SK-MEL-5 (cell line): ENCODE measurements at places on chromosomes 12 and 14. TPM values are rescaled to one million over a fixed set of nuclear protein-coding genes. Genes with fewer than 3 reads are reported as not detected.

DNA sequence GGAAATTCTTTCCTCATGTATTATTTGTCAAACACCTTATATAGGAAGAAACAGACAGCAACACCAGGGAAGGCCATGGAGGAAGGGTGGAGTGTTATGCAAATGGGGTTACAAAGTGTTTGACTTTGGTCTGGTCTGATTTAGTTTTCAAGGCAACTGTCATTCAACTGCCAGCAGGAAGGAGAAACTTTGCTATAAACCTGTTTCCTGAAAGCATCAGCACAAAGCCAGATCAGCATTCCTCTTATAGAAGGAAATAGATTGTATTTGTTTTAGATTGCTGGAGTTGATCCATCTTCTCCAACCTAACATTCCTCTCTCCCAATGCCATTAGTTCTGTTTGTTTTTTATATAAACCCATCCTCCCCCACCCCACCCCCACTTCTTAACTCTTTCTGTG is 65.7 kb downstream of the STAB2 start:
- no peak for DNase-seq

- DNase-seq, result no peak
Measured at GRCh38 chr12:32843528-32844095, 53.0 kb downstream of the PKP2 start.

- DNase-seq, result no peak
Measured at GRCh38 chr12:66742508-66743367, 63.9 kb upstream of the GRIP1 start.

DNA sequence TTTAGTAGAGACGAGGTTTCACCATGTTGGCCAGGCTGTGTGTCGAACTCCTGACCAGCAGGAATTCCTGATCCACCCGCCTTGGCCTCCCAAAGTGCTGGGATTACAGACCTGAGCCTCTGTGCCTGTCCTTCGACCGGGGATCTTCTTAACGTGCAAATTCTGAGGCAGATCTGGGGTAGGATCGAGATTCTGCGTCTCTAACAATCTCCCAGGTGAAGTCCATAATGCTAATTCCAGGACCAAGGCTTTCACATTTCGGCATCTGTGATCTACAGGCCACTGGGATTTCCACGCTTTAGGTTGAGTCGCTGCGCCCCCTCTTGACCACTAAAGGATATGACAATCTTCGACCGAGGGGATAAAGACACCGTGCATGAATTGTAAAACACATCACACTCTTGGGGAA is 24.8 kb downstream of the FOS start:
- peak; percentile 77 for DNase-seq

DNA sequence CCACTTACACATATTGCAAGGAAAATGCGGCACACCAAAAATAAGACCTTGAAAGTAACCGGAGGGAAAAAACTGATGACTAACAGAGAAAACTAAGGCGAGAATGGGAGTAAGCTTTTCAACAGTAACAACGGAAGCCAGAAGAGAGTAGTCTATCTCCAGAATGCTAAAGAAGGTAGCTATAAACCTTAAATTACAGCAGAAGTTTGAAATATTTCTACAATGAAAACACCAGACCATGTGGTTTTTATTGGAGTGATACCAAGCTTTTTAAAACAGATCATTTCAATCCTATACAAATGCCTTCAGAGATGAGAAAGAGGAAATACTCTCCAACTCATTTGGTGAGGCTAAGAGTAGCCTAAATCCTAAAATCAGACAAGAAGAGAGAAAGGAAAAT is 209.5 kb downstream of the ANO6 start:
- no peak for DNase-seq

DNA sequence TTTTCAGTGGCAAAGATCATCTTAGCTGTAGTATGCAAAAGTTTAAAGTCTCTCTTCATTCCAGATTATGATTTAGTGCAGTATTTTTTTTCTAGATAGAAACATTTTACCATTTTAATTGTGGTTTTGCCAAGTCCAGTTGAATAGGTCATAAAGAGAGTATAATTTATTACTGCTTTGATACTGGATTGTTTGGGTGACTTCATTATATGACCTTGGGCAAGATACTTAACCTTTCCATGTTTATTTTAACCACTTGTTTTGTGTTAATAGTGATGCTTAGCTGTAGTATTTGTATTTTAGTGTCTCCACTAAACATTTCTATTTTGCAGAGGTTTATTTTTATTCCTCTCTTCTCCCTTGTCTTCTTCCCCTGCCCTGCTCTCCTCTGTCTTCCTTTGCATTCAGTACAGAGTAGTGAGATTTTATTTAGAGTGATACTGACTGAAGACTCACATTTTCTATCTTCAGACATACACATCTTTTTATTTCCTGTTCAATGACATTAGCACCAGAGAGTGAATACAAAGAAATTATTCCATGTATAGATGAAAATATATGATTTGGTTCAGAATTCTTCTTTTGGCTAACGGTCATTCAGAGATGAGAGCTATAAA is 215.2 kb downstream of the ERC1 start:
- DNase-seq, result no peak

GRCh38 chr14:45070215-45070614 is 13.7 kb upstream of the PRPF39 start:
- DNase-seq, result no peak

- DNase-seq, result peak; percentile 50
Measured at GRCh38 chr12:25293653-25294052, 42.9 kb upstream of the KRAS start.

DNA sequence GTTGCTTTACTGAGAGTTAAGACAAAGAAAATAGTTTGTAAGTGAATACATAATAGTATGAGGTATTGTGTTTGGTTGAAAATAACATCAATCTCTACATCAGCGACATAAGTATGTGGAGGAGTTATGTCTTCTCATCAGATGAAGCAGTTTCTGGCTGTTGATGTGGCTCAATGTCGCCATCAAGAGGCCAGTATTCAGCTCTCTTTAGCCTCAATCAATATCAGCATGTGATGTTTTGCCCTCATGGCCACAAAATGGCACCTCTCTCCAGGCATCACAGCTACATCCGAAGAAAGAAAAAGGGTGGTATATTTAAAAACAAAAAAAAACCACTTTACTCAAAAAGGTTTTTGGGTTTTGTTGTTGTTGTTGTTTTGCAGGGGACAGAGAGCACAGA is 302.3 kb upstream of the TMEM132C start:
- DNase-seq, result peak; percentile 54

DNA sequence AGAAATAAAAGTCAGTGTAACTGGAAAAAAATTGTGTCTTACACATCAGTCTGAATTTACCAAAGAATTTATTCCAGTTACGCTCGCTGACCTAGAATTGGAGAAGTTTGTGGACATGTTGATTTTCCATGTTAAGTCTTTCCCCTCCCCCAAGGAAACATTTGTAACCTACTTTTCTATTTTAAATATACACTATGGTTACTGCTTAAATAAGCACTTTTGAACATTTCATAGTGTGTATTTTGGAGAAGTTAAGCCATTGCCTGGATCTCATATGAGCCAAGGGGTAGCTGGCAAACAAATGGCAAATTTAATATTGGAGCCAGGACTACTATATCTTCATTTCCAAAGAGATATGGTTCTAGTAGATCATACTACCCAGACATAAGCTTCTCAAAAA is 42.9 kb upstream of the NT5DC3 start:
- no peak for DNase-seq

DNA sequence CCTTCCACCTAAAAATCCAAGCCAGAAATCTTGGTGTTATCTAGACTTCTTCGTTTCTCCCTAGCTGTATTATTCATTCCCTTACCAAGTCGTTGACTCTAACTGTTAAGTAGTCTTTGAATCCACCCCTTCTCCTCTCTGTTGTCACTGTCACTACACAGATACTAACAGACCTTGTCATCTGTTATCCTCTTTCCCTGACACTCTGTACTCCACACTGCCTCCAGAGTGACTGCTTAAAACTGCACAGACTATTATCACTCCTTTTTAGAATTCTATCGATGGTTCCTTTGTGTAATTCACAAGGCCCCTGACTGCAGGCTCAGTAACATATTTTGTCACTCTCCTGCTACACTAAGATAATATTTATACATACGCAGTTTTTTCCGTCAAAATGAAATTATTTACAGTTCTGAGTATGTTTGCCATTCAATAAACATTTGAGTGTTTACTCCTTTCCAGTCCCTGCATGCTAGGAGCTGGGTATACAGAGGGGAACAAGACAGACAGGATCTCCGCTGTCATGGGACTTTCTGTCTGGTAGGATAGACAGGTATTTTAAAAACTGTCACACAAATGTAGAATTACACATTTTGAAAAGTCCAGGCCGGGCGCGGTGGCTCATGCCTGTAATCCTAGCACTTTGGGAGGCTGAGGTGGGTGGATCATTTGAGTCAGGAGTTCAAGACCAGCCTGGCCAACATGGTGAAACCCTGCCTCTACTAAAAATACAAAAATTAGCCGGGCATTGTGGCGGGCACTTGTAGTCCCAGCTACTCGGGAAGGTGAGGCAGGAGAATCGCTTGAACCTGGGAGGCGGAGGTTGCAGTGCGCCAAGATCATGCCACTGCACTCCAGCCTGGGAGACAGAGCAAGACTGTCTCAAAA is 3.8 kb downstream of the MARS1 start:
- DNase-seq, result peak; percentile 50

DNA sequence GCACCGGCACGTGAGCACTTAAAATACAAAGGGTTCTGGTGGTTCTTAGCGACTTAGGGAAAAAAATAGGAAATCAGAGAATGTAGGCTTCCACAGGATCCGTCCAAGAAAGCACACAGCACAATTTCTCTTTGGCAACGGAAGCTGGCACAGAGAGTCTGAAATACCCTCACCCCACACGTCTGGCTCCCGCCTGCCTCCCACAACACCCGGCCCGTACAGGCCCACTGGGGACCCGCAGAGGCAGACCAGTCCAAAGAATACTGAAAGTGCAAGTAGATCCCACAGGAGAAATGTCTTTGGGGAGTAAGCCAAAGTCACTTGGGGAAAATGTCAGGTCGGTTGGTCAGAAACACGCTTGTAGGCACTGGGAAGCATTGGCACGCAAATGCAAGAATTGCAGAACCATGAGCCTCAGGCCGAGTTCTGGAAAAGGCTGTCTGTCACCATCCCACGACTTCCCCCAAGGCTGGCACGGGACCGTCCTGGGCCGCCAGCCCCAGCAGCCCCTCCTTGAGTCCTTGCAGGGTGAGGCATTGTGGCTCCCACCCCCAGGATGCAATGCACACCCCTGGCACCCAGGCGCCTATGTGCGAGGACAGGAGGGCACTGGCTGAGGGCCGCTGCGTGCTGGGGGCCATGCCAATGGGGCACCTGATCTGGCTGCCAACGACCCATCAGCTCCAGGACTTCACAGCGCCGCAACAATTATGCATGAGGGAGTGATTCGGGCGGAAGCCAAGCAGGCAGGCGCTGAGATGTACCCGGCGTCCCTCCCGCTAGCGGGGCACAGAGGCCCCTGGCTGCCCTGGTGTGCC is 29.7 kb downstream of the CHGA start:
- no peak for DNase-seq

- DNase-seq, result no peak
Measured at GRCh38 chr14:69685218-69685616, 73.8 kb downstream of the SUSD6 start.

DNA sequence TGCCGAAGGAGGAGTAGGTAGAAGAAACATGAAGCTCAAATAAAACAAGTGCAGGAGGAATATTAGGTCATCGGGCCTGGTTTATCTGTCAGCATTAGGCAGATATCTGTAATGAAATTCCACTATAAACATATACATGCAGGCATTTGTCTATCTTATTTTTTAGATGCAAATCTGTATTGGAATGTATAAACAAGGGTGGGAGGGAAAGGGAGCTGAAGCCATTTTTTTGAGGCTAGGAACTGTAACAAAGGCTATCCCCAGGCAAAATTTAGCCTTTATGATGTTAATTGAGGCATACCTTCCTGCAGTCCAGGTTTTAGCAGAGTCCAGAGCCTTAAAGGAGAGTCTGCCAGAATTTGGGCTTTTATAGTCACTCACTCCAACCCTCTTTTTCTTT is 72.5 kb downstream of the PHLDA1 start:
- DNase-seq, result no peak

- DNase-seq, result no peak
Measured at GRCh38 chr14:71117839-71118743, 210.8 kb downstream of the PCNX1 start.

- DNase-seq, result no peak
Measured at GRCh38 chr12:64691795-64692583, 67.2 kb downstream of the GNS start.

- DNase-seq, result no peak
Measured at GRCh38 chr14:97705976-97706375, 908.8 kb downstream of the VRK1 start.

- DNase-seq, result no peak
Measured at GRCh38 chr14:42323426-42323825, 716.8 kb downstream of the LRFN5 start.

GRCh38 chr14:104925214-104925854 is 655 bp downstream of the PLD4 start:
- DNase-seq, result no peak

GRCh38 chr14:103719751-103720150 is 4.1 kb downstream of the ZFYVE21 start:
- DNase-seq, result no peak

DNA sequence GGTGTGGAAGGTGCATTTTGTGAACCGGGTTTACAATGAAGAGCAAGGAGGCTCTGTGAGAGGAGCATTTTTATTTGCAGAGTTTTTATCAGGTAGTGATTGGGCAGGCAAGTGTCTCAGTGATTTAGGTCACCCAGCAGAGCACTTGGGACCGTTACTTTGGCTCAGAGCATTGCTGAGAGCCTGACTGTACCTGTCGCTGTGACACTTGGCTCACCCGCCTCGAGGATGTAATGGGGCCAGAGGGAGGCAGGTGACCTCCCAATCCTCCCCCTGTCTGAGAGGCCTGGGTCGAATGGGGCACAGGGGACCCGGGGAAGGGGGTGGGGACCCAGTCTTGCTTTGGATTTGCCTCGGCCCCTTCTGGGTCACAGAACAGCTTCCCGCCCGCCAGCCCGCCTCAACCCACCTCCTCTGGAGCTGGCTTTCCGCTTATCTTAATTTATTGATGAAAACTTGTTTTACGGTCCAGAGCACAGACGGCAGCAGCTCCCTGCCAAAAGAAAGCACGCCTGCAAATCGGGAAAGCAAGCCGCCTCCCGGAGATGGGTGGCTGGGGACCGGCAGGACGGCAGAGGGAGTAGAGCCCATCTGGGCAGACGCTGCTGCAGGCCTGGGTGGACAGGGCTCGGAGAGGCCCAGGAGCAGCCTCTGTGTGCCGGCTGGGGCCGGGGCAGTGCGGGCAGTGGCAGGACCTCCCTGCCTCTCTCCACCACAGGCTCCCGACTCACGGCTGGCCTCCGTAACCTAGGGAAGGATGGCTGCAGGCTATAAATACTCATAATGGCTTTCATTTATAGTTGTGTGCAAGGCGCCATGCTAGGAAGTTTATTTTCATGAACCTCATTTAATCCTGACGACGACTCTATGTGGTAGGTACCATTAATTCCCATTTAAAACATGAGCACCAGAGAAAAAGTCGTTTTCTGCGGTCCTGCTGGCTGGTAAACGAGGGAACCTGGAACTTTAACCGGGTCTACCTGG is 187.1 kb downstream of the TSPAN9 start:
- no peak for DNase-seq

DEGS2 gene
- total RNA-seq, result not detected in 2 replicates

CCDC175 gene
- not detected in 2 replicates for total RNA-seq

SMCO3 gene
- total RNA-seq, result 0.24 TPM in 1 of 2 replicates, not detected in the other

RNASE9 gene
- not detected in 2 replicates for total RNA-seq

PZP gene
- total RNA-seq, result 0.59 TPM in 1 of 2 replicates, not detected in the other

KRT7 gene
- total RNA-seq, result not detected in 2 replicates

ZDHHC22 gene
- total RNA-seq, result 0.08 and 0.13 TPM in 2 replicates
